H54 (cell line): ENCODE measurements at places on chromosomes 12 and 14.

GRCh38 chr12:105393587-105393986 is 63.1 kb downstream of the C12orf75 start:
- DNase-seq, result no peak

GRCh38 chr12:5047094-5047493 is 3.4 kb downstream of the KCNA5 start:
- no peak for DNase-seq

DNA sequence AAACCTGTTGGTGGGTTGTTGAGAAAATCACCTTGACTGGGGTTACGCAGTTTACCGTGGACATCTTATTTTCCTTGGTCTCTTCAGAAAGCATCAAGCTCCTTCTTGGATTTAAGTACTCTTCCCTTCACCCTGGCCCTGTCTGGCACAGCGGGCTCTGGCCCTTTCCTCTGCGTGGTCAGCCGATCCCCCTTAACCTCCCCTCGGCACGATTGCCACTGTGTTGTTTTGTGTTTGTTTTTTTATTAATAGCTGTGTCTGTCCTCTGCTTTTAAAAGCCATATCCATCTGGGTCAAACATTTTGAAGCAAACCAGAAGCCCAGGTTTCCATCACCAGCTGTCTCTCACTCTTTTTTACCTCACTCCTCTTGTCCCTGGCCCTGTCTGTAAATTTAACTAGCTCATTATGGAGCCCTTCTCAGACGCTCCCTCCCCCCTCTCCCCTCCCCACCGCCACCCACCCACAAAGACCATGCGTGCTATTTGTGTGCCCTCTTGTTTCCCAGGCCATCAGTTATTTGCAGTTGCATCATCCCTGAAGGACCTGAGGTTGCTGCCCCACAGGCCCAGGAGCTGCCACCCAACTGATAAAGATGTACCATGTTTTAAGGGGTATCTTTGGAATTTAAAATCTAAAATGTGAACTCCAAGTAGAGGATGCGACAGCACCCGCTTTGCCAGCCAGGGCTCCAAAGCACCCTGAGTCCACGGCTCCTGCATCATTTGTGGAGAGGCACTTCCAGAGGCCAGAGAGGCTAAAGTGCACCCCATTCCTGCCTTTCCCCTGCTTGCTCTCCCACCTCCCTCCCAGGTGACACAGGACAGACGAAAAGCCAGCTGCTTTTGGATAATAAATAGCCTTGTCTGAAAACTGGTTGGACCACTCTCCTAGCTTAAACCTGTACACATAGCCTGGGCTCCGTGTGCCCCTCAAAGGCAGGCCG is 3.9 kb downstream of the BCL11B start:
- DNase-seq, result no peak

DNA sequence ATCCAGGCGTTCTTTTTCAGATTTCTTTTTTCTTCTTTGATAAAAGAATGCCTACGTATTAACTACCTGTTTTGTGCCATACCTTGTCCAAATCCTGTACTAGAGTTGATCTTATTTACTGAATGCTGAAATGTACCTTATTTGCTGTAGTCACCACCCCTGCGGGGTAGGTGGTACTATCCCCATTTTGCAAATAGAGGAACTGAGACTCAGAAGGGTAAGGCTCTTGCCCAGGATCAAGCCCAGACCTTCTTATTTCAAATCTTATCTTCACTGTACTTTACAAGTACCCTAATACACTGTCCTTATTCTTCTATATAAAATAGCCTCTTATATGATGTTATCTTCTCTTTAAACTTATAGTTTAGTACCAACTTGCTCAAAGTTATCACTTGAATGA is 206.5 kb downstream of the SLC41A2 start:
- DNase-seq, result no peak

DNA sequence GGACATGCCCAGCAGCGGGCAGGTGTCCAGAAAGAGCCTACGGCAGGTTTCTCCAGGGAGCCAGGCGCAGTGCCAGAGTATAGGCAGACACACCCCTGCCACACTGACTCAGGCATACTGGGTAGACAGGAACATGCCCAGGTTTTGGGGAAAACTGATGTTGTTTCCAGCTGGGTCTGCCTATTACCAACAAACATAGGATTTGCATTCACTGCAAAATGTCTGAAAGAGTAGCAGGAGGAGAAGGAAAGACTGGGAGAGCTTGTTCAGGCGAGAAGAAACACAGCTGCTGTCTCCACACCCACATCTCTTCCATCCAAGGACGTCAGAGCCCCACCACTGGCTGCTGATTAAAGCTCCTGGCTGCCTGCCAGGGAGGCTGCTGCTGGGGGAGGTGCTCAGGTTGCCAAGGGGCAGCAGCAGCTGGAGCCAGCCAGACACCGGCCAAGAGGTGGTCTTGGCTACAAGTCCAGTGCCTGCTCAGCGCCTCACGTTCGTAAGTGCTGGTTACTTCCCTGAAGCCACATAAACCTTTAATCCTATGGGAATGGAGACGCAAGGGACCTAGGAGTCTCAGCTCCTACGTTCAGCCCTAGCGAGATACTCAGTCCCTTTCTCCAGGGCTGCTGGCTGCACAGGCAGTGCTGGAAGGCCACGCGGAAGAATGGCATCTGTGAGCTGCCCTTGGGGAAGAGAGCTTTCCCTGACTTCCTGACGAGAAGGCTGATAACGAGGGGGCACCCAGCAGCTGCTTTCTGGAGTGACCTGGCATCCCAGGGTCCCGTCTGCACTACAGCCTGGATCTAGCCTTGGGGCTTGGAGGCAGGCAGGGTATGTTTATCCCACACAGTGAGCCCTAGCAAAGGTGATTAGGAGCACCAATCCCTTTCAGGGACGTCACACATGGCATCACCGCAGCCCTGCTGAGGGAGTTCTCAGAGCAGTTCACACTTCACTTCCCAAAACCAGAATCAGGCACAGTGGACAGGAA is 58.1 kb downstream of the PLEKHG3 start:
- DNase-seq, result peak; percentile 63

DNA sequence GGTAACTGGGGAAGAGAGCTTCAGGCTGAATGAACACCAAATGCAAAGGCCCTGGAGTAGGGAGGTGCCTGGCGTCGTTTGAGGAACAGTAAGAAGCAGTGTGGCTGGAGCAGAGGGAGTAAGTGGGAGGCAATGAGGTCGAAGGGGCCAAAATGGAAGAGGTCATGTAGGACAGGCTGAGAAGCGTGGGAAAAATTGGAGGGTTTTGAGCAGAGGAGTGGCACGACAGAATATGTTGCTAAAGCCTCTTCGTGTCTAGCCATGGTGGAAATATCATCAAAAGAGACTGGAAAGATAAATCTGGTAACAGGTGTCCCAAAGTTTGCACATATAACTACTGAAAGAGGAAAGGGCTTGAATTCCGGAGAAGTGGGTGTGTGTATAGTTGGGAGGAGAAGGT is 1.9 kb downstream of the TRIM9 start:
- DNase-seq, result no peak

DNA sequence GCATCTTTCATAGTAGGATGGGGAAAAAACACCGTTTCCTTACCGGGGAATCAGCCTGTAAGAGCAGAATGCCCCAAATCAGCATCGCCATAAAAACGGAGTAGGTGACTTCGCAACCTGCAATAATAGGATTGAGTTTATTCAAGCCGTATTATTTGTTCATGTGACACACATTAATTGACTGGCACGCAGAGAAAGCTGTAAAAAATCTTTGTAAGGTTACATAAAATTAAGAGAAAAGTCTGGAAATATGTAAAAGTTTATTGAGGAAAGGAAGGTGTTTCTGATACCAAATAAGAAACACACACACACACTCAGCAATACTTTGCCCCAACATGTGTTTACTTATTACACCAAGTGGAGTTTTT is 628 bp upstream of the CAPRIN2 start:
- no peak for DNase-seq

GRCh38 chr14:24197056-24197450 is 1.8 kb upstream of the TM9SF1 start:
- DNase-seq, result no peak

- no peak for DNase-seq
Observed at GRCh38 chr12:52900896-52901714, 3.8 kb downstream of the KRT8 start.

GRCh38 chr12:123089631-123090353 is 61.1 kb downstream of the PITPNM2 start:
- peak; percentile 86 for DNase-seq

DNA sequence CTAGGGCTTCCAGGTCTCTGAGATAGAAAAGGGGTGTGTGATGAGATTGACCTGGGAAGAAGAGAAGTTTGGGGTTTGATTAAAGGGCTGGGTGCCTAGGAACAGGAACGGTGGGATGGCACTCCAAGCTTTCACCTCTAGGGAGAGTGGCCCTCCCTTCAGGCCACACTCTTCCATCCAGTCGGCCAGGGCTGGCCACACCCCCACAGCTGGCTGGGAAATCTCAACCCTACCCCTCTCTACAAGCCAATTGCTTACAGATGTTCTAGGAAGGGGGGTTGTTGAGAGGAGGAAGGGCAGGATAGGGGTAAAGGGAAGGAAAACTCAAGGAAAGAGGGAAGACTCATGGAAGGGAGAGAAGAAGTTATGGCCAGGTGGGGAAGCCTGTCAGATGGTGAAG is 6.6 kb upstream of the ITGA5 start:
- no peak for DNase-seq

GRCh38 chr12:71356569-71356968 is 83.0 kb upstream of the LGR5 start:
- DNase-seq, result no peak

DNA sequence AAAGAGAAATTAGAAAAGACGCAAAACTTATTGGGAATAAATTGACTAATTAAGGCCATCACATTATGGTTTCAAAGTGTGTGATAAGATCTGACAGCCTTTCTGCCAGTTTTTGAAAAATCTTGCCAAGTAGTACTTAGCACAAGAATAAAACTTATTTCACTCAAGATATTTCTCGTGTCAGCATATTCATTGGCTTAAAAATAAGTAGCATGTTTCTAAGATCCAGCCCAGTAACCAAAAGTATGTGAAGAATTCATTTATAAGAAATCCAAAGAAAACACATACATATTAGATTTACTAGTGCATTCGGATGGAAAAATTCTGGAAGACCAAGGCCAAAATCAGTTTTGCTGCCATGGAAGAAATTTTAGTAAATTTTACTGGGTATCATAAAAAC is 1135.0 kb downstream of the GALC start:
- no peak for DNase-seq

DNA sequence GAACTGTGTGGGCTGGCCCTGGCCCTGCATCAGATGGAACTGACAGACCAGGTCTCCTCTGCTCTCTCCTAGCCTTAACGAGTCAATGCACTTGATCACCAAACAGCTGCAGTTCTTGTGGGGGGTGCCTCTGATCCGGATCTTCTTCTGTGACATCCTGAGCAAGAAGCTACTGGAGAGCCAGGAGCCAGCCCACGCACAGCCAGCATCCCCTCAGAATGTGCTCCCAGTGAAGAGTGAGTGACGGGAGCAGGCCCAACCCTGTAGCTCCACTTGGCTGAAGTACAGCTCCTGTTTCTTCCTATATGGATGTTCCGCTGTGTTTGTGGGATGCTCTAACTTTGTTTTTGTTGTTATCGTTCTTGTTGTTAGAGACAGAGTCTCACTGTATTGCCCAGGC is 23.9 kb downstream of the UBE3B start:
- no peak for DNase-seq

- DNase-seq, result no peak
Observed at GRCh38 chr14:101072070-101072469, 168.5 kb upstream of the RTL1 start.

DNA sequence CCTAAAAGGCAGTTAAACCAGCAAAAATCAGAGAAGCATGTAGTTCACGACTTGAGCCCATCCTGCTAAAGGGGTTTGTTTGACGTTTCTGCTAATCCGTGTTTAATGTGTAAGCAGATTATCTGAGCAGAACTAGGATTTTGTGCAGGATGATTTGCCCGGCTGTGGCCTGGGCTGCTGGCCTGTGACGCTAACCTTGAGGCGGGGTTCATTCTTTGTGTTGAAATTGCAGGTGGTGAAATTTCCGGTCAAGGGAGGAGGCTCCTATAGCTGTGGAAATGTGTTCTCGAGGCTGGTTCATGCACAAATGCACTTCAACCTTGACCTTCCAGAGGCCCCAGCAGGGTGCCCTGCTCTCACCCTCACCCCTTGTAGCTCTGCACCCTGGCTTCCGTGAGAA is 63.7 kb downstream of the SLC24A4 start:
- no peak for DNase-seq

DNA sequence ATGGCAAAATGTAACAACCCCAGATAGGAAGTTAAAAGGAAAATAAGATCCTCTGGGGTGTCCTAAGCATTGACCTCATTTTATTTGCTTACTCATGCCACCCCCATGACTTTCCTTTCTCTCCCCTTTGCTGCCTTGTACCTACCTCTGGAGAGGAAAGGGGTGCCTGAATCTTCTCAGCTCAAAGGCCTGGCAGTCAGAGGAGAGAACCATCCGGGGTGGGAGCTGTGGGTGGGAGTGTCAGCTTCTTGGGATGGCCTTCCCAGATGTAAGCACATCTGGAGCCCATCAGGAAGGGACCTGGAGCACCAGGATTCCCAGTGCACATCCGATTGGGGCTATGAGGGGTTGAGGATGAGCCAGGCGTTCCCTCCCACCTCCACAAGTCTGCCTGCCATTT is 5.2 kb upstream of the ITGA5 start:
- DNase-seq, result no peak

- DNase-seq, result no peak
Observed at GRCh38 chr12:75115748-75116147, 93.9 kb downstream of the KCNC2 start.

GRCh38 chr14:21846227-21846885 is 172.7 kb upstream of the OR4E1 start:
- DNase-seq, result no peak

- DNase-seq, result no peak
Observed at GRCh38 chr14:91415794-91416743, 1.6 kb downstream of the CCDC88C start.

DNA sequence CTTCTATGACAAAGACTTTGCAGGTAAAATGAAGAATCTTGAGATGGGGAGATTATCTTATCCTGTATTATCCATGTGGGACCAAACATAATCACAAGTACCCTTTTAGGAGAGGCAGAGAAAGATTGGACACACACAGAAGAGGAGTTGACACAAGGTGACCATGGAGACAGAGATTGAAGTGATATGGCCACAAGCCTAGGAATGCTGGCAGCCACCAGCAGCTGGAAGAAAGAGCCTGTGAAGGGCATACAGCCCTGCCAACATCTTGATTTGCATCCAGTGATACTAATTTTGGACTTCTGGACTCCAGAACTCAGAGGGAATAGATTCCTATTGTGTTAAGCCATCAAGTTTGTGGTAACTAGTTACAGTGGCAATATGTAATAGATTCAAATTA is 78.1 kb downstream of the RPS29 start:
- no peak for DNase-seq
